ENCODE measurements at places on chromosomes 3 and 15.
A peak's percentile ranks its signal among the peaks of the same experiment; 100 is the strongest.

DNA sequence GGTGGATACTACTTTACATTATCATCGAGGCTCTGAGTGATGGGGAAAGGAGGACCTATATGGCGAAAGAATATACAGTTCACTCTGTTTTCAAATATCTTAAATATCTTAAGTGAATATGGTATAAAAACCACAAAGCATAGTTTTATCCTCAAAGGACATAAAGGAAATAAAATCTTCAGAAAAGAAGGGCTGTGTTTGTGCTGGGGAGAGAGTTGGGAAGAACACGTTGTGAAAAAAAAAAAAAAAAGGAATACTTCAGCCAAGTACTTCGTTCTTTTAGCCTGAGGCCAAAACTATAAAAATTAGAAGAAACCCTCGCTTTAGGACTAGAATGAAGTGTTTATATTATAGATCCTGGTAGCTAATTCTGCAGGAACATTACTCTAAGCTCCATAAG is 10.2 kb upstream of the TMEM212 start:
- DNase-seq = no peak

- no peak for DNase-seq
Observed at GRCh38 chr3:55174747-55175146, 246.9 kb upstream of the LRTM1 start.

- DNase-seq = no peak
Observed at GRCh38 chr3:100970477-100970990, 22.7 kb downstream of the ABI3BP start.

GRCh38 chr3:197673170-197673569 is 63.5 kb downstream of the RUBCN start:
- no peak for DNase-seq

GRCh38 chr15:69149803-69150202 is 10.6 kb upstream of the GLCE start:
- no peak for DNase-seq

DNA sequence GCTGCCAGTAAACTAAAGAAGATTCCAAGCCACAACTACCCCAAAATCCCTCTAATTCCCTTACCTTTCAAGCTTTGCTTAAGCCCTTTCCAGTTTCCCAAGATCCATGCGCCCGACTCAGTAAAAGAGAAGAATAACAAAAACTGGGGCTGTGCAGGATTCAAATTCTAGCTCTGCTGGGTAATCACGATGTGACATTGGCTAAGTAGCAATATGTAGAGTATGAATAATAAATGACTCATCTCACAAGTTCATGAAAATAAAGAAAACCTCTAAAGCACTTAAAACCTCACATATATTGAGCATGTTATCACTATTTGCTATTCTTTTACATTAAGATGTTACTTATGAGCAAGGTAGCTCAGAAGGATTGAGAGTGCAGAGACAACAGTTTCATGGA is 522.2 kb upstream of the ZNF717 start:
- no peak for DNase-seq

DNA sequence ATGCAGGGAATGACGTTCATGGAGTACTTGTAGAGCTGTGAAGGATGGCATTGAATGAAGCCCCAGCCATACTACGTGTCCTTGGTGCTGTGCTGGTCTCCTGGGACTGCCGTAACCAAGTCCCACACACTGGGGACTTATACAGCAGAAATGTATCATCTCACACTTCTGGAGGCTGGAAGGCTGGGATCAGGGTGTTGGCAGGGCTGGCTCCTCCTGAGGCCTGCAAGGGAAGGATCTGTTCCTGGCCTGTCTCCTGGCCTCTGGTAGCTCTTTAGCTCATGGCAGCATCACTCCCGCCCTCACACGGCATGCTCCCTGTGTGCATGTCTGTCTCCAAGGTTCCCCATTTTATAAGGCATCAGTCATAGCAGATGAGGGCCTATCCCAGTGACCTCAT is 29.5 kb upstream of the GABRG3 start:
- no peak for DNase-seq

DNA sequence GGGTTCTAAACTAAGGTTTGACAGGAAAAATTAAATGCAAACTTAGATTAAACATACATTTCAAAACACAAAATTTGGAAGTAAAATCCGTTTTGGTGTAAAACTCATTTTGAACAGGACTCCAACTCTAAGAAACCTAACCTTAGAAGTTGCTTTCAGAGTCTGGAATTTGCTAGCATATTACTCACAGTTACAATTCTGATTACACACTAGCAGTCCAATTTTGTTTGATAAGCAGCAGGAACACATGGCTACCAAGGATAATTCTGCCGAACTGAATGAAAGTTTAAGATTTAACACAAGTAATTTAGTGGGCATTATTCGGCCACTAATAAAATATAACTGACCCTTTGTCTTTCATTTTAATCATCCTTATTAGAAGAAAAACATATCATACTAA is 49.6 kb downstream of the FRMD5 start:
- no peak for DNase-seq

GRCh38 chr3:134903837-134904236 is 108.8 kb downstream of the EPHB1 start:
- no peak for DNase-seq

GRCh38 chr3:49534581-49535441 is 19.5 kb upstream of the BSN start:
- peak; percentile 69 for DNase-seq

GRCh38 chr15:68367992-68368391 is 64.0 kb downstream of the ITGA11 start:
- DNase-seq = no peak

DNA sequence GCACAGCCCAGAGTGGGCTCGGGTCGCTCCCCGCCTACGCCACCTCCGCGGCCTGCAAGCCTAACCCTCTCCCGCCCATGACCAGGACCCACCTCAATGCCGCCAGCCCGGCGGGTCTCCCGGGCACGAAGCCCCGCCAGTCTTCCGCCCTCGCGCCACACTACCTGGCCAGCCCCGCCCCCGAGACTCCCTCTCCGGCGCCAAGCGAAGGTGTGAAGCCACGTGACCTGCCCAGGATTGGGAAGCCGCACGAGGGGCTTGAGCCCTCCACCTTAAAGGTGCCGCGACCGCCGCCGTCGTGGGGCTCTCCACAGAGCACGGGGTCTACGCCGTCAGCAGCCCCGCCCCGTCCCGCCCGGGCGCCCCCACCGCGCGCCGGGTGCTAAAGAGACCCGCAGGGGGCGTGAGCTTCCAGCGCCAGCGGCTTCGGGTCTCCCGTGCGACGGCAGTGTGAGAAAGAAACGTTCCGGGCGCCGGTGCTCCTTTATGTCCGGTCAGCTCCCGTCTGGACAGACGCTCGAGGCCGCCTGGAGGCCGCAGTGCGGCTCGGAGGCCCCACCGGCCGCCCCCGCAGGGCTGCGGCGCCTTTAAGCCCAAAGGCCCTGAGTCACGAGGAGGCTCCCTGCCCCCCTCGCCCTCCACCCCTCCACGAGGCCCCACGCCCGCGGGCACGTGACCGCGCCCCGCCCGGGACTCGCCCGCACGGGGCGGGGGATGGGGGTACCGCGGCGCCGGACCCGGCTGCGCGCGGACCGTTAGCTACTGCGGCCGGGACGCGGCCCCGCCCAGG is at the start of gene CPEB1:
TSS of gene CPEB1 (minus strand) at position 319 of the 790 bp plus-strand sequence. CDS start 18,904 bp downstream, outside the sequence.
- DNase-seq = peak; percentile 40

DNA sequence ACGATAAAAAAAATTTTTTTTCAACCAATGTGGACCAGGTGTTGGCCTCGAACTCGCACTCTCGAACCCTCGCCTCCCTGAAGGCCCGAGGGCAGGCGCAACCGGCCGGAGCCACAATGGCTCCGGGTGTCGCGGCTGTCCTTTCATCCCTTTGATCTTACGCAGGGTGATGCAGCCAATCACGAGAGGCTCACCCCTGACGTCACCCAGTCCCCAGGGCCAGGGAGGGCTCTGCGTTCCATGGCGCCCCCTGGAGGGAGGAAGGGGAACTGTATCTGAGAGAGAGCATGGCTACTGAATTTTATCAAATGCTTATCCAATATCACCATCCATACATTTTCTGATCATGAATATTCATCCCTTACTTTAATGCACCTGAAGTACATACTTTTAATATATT is 15.4 kb upstream of the GMNC start:
- DNase-seq = no peak

GRCh38 chr15:69824075-69824876 is 273.4 kb downstream of the TLE3 start:
- peak; percentile 10 for DNase-seq

DNA sequence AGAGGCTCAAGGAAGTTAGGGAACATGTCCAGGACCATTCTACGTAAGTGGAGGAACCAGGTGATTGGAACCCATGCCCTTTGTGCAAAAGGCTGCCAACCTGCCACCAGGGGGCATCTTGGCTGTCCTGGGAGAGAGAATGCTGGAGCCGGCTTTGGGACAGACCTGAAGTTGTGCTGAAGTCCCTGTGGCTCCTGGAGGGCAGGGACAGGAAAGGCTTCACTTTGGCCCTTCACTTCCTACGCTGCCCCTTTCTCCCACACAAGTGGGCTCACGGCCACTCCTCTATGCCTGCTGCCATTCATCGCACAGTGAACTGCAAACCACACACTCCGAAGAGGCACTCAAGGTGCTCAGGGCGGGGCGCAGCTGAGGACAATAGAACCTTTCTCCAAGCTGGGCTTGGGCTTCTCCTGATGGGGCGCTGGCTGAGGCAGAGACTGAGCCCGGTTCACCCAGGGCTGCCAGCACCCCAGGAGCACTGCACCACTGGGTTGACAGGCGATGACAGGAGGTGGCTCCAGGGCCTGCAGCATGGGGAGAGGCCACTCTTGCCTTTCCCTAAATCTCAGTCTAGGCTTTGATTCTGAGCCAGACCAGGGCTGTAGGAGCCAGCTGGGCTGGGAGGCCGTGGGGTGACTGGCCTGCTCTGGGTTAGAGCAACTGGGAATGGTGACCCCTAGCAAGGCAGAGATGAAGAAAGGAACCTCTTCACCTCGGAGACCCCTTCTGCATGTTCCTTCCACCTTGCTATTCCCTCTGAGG is 8.4 kb downstream of the SHF start:
- peak; percentile 17 for DNase-seq

GRCh38 chr15:32893421-32893820 is 175.6 kb downstream of the GREM1 start:
- no peak for DNase-seq

DNA sequence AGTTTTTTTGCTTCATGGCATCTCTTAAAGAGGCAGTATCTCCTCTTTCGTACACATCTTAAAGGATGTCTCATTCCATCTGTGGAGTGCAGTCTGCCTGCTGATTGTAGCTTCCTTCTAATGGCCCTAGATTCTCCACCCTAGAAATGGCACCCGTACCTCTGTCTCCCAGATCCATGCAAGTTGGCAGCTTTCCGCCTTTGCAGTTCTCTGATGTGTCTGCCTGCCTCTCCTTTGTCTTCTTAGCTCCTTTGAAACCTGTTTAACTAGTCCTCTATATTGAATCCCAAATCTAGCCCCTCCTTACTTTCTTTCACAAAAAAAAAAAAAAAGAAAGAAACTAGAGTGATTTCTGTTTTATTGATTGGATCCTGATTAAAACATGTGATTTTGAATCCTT is 1025.0 kb downstream of the ZPLD1 start:
- DNase-seq = no peak

DNA sequence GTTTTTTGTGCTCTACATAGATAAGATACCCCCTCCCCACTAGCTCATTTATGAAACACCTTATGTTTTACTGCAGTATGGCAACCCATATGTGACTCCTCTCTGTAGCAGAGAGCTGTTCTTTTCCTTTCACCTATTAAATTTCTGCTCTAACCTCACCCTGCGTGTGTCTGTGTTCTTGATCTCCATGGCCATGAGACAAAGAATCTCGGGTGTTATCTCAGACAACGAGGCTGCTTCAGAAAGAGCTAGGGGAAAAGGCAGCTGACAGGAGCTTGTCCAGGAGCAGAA is 18.0 kb downstream of the CCR8 start:
- no peak for DNase-seq

DNA sequence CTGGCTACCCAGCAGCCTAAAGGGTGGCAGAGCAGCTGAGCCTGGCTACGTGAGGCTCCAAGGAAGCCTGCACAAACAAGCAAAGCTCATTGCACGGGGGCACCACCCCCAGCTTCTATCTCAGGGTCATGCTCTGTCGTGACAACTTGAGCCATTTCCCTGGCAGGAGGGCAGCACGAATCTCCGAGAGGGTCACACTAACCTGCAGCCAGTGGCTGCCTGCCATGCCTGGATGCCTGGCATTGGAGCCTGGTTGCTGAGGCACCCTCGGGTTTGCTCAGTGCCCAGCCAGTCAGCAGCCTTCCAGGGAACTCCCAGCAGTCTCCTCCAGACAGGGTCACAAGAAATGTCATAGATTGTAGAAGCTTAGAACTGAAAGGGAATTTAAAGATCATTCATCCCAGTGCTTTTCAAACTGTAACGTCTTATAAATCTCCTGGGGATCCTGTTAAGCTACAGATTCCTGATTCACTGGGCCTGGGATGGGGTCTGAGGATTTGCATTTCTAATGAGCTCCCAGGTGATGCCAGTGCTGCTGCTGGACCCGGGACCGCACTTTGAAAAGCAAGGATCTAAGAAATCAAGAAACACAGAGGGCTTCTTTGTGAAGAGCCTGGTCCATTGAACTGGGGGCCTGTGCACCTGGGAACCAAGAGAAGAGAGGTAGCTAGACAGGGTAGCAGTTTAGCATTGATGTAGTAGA is 48.4 kb downstream of the TMEM266 start:
- peak; percentile 36 for DNase-seq
